ENCODE measurements at places on chromosomes 7 and 10.

DNA sequence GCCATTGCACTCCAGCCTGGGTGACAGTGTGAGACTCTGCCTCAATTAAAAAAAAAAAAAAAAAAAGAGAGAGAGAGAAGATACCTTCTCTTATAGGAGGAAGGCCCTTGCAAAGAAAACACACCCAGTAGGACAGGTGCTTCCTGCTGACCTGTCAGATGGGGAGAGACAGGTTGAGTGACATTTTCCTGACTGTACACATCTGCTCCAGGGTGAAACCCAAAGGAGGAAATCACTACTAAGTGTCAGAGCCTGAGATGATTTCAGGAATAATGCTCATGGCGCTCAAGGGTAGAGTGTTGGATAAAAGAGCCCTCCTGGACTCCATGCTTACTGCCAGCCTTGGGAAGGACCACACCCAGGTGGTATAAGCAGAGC, 1.7 kb upstream of the STN1 start:
- no peak overlapping the region for H3K4me3 ChIP-seq
- H3K4me1 ChIP-seq: peaks cover 19% of the 10 kb centered on the region
- H3K36me3 ChIP-seq: peaks cover 17% of the 10 kb centered on the region
- H3K27me3 ChIP-seq: no peaks in the 10 kb centered on the region
- no peak overlapping the region for H3K27ac ChIP-seq

DNA sequence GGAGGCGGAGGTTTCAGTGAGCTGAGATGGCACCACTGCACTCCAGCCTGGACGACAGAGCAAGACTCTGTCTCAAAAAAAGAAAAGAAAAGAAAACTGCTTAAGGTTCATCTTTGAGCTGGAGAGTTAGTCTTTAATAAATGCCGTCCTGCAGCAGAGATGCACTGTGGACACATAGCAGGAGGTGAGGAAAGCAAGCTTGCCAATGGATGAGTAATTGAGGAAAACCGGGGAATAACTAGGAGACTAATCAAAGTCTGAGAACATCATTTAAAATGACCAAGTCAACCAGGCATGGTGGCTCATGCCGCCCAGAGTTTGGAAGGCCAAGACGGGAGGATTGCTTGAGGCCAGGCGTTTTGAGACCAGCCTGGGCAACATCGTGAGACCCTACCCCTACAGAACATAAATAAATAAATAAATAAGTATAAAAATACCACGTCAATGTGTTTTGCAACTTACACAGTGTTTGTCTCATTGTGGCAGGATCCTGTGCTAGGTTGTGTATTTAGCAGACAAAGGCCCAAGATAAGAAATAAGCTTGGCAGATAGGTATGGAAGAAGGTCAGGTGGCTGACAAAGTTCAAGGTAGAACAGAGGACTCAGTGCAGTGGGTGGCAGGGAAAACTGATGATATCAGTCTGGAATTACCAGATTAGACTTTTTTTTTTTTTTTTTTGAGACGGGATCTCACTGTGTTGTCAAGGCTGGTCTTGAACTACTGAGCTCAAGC, 115.7 kb upstream of the KMT2C start:
- H3K4me1 ChIP-seq: no peaks in the 10 kb centered on the region
- DNase-seq: no peak
- no peaks in the 10 kb centered on the region for H3K36me3 ChIP-seq
- H3K4me3 ChIP-seq: no peak overlapping the region
- no peak overlapping the region for H3K27ac ChIP-seq
- H3K27me3 ChIP-seq: no peaks in the 10 kb centered on the region

DNA sequence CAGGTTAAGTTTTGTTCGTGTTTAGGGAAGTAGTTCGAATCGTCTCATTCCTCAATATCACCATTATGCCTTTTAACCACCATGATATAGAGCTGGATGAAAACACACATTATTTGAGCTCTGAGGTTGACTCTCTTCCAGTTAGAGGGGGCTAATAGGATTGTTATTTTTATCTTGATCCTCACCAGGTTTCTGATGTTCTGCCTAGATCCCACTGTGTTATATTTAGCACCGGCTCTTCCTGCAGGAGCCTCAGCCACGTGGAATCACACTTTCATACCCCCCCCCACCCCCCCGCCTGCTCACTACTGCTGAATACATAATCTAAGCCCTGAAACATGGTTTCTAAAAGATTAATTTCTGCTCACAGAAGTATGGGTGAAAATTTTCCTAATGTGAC, 88.3 kb downstream of the NRCAM start:
- H3K27me3 ChIP-seq: peaks cover 3% of the 10 kb centered on the region
- H3K4me1 ChIP-seq: peaks cover 2% of the 10 kb centered on the region
- H3K4me3 ChIP-seq: no peak overlapping the region

- H3K27ac ChIP-seq: no peak overlapping the region
- peaks cover 4% of the 10 kb centered on the region for H3K4me1 ChIP-seq
- H3K4me3 ChIP-seq: no peak overlapping the region
- no peaks in the 10 kb centered on the region for H3K27me3 ChIP-seq
Measured at GRCh38 chr7:140418653-140419052, 14.8 kb downstream of the RAB19 start.

GRCh38 chr7:28163949-28164348, 16.6 kb downstream of the JAZF1 start:
- DNase-seq: no peak
- H3K27ac ChIP-seq: no peak overlapping the region
- H3K4me3 ChIP-seq: no peak overlapping the region
- peaks cover 5% of the 10 kb centered on the region for H3K4me1 ChIP-seq
- peaks cover 4% of the 10 kb centered on the region for H3K27me3 ChIP-seq

- H3K4me3 ChIP-seq: no peak overlapping the region
- H3K27me3 ChIP-seq: no peaks in the 10 kb centered on the region
- H3K36me3 ChIP-seq: no peaks in the 10 kb centered on the region
- DNase-seq: no peak
Measured at GRCh38 chr10:98881789-98882188, 353.9 kb downstream of the HPSE2 start.

DNA sequence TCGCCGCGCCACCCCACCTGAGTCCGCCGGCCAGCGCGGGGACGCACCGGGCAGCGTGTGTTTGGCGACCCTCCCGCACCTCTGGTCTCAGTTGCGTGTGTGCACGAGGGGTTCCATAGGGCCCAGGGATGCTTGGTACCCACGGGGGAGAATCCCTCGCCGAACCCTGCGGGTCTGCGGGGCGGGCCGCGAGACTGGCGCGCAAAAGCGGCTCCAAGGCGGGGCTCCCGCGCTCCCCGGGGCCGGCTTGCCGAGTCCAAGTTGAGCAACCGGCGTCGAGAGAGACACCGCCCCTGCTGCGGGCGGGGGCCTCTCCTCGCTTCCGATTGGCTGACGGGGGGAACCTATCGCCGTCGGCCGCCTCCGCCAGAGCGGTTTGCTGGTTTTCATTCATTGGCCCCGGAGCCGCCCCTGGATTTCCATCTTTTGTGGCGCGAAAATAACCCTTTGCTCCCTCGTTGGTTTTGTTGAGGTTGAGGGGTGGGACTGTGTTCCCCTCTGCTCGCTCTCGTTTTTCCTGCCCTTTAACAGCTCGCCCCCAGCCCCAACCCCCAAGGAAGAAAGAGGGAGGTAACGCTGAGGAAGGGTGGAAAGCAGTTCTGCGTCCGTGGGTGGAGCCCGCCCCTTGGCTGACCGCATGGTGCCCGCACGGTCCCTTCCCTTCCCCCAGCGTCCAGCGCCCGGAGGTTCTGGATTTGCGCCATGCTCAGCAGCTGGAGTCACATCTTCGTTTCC, 4.0 kb upstream of the IGF2BP3 start:
- peak; percentile 91 for DNase-seq
- H3K4me1 ChIP-seq: peaks cover 22% of the 10 kb centered on the region
- no peaks in the 10 kb centered on the region for H3K36me3 ChIP-seq
- peak overlapping the region; percentile 30 for H3K27ac ChIP-seq
- peaks cover 57% of the 10 kb centered on the region for H3K27me3 ChIP-seq

GRCh38 chr7:88001744-88002530, 67.9 kb downstream of the ADAM22 start:
- no peak for DNase-seq
- no peaks in the 10 kb centered on the region for H3K27me3 ChIP-seq
- H3K36me3 ChIP-seq: no peaks in the 10 kb centered on the region
- H3K4me1 ChIP-seq: no peaks in the 10 kb centered on the region

GRCh38 chr10:74932648-74933047, 106.2 kb downstream of the KAT6B start:
- H3K4me3 ChIP-seq: no peak overlapping the region
- no peak for DNase-seq
- H3K27ac ChIP-seq: no peak overlapping the region
- no peaks in the 10 kb centered on the region for H3K27me3 ChIP-seq
- H3K36me3 ChIP-seq: no peaks in the 10 kb centered on the region

- no peak overlapping the region for H3K4me3 ChIP-seq
- no peak for DNase-seq
- no peak overlapping the region for H3K27ac ChIP-seq
Measured at GRCh38 chr7:4134204-4134603, 547.9 kb upstream of the FOXK1 start.
